Neural crest cell (in vitro differentiated cells): ENCODE measurements at places on chromosomes 2 and 18. TPM values are rescaled to one million over a fixed set of nuclear protein-coding genes. Genes with fewer than 3 reads are reported as not detected.

The NDC80 gene
- total RNA-seq, result 49.5 and 52.1 TPM in 2 replicates

GRCh38 chr2:97733341-97734035, 20.1 kb downstream of the ZAP70 start:
- no peak overlapping the region for H3K27ac ChIP-seq
- no peaks in the 10 kb centered on the region for H3K36me3 ChIP-seq
- no peak for DNase-seq
- no peak overlapping the region for H3K4me3 ChIP-seq
- no peaks in the 10 kb centered on the region for H3K27me3 ChIP-seq

GRCh38 chr2:231353469-231353868, 42.0 kb upstream of the B3GNT7 start:
- H3K36me3 ChIP-seq, result peaks cover 2% of the 10 kb centered on the region
- no peak overlapping the region for H3K27ac ChIP-seq
- DNase-seq, result no peak
- H3K27me3 ChIP-seq, result no peaks in the 10 kb centered on the region
- H3K4me1 ChIP-seq, result peaks cover 20% of the 10 kb centered on the region
- no peak overlapping the region for H3K4me3 ChIP-seq

The CHRND gene
- 4.1 and 5.8 TPM in 2 replicates for total RNA-seq

DNA sequence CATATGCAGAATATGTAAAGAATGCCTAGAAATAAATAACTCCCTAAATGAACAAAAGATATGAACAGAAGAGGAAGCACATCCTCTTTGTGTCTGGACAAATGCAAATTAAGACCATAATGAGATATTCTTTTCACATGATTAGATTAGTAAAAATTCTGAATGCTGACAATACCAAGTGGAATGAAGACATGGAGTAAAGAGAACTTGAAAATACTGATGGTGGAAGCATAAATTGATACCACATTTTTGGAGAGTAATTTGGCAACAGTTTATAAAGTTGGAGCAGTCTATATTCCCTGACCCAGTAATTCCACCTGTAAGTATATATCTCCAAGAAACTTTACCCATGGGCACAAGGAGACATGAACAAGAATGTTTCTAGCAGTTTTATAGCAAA, 130.0 kb downstream of the CAPN13 start:
- H3K36me3 ChIP-seq, result no peaks in the 10 kb centered on the region
- H3K27ac ChIP-seq, result no peak overlapping the region
- DNase-seq, result no peak
- no peaks in the 10 kb centered on the region for H3K27me3 ChIP-seq
- H3K4me3 ChIP-seq, result no peak overlapping the region

The SPP2 gene
- total RNA-seq, result not detected in 2 replicates

The GALNT5 gene
- total RNA-seq, result 0.12 and 0.20 TPM in 2 replicates

- H3K4me1 ChIP-seq, result no peaks in the 10 kb centered on the region
- no peak overlapping the region for H3K4me3 ChIP-seq
- no peaks in the 10 kb centered on the region for H3K36me3 ChIP-seq
- no peak for DNase-seq
Measured at GRCh38 chr18:13877157-13877556, 38.2 kb downstream of the MC2R start.

DNA sequence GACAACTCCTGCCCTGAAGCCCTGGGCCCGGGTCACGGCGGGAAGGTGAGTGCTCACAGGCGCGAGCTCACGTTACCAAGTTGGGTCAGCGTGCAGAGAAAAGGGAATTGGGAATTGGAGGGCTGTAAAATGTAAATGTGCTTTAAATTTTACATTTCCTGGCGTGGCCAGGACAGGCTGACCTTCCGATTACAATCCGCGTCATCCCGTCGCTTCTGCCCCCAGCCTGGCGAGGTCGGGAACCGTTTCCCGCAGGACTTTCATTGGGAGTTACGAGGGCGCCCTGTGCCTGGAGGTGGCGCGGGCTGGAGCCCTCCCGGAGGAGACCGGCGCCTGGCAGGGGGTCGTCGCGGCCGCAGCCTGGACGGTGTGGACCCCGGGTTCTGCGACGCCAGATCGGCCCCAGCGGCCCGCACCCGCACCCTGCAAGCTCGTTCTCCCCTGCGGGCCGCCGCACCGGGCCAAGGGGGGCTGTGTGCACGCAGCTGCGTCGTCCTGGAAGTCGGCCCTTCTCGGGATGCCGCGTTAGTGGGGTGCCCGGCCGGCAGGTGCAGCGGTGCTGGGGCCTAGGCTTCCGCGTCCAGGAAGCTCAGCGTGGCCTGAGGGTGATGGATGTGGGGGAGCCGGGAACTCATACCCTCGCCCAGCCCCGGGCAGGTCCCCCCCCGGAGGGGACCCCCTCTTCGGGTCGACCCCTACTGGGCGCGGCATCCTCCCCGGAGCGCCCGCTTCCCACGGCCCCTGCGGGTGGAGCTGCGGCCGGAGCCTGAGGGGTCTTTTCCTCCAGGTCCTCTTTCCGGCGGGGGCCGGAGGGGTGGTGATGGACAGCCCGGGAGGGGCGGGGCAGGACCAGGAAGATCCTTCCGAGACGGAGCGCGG, 63.9 kb downstream of the LRRFIP1 start:
- DNase-seq, result peak; percentile 27
- H3K36me3 ChIP-seq, result no peaks in the 10 kb centered on the region
- peaks cover 17% of the 10 kb centered on the region for H3K27me3 ChIP-seq
- H3K4me3 ChIP-seq, result peak overlapping the region; percentile 91
- H3K27ac ChIP-seq, result no peak overlapping the region

GRCh38 chr2:198042189-198042588, 237.8 kb downstream of the PLCL1 start:
- H3K27ac ChIP-seq, result no peak overlapping the region
- DNase-seq, result no peak
- H3K4me1 ChIP-seq, result no peaks in the 10 kb centered on the region
- H3K36me3 ChIP-seq, result no peaks in the 10 kb centered on the region
- no peak overlapping the region for H3K4me3 ChIP-seq
- H3K27me3 ChIP-seq, result peaks cover 2% of the 10 kb centered on the region

DNA sequence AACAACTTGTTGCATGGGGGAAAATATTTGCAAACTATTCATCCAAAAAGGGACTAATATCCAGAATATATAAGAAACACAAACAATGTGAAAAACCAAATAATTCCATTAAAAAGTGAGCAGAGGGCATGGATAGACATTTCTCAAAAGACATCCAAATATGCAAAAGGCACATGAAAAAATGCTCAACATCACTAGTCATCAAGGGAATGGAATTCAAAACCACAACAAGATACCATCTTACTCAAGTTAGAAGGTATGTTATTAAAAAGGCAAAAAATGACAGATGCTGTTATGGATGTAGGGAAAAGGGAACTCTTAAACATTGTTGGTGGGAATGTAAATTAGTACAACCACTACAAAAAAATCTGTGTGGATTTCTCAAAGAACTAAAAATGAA, 396.5 kb downstream of the CCDC85A start:
- H3K27me3 ChIP-seq, result no peaks in the 10 kb centered on the region
- peaks cover 3% of the 10 kb centered on the region for H3K4me1 ChIP-seq
- no peak overlapping the region for H3K4me3 ChIP-seq
- H3K36me3 ChIP-seq, result no peaks in the 10 kb centered on the region

The DYNAP gene
- total RNA-seq, result not detected in 2 replicates

GRCh38 chr2:231126123-231126522, 1.3 kb upstream of the HTR2B start:
- peaks cover 18% of the 10 kb centered on the region for H3K4me1 ChIP-seq
- H3K4me3 ChIP-seq, result no peak overlapping the region
- H3K27ac ChIP-seq, result no peak overlapping the region
- H3K27me3 ChIP-seq, result no peaks in the 10 kb centered on the region
- DNase-seq, result no peak

DNA sequence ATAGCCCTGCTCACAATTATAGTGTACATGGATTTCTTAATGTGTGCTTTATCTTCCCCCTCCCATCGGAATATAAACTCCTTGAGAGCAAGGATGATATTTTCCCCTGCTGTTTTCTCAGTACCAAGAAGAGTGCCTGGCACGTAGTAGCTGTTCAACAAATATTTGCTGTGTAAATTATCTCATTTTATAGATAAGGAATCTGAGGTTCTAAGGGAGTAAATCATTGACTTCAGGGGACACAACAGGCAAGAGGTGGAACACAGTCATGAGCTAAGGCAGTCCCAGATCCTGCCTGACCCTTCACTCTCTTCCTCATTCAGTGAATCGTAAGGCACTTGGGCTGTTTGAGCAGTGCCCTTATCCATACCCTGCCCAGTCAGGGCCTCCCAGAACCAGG, 187.3 kb upstream of the TNP1 start:
- DNase-seq, result no peak
- H3K27ac ChIP-seq, result no peak overlapping the region
- H3K4me3 ChIP-seq, result no peak overlapping the region

DNA sequence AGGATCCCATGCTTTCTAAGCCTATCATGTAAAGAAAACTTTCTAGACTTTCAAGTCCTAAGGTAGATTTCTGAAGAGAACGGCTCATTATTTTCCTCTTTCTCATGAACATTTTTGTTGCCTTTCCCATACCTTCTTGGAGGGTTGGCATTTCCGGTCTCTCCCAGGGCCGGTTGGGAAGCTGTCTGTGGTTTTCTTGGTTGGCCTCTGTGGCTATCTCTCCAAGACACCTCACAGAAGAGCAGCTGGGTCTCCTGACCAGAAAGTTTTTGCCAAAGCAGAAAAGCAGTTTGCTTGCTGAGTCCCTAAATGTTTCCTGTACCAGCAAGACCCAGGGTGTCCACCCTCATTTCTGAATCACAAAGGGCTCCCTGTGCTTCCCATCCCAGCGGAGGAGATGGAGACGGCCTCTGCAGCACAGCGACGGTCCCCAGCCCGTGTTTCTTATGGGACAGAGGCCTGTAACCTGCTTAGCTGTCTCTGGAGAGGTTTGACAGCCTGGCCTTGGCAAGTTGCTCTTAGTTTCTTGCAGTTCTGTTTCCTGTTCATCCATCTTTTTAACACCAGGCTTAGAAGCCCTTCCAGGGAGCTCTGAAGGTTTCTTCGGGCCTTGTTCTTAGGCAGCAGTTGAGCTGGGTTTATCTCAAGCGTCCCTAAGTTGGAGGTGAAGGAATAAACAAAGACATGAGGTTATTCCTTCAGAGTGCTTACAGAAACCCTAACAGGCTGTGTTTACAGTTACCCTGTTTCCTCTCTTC, 39.8 kb downstream of the GREB1 start:
- no peaks in the 10 kb centered on the region for H3K27me3 ChIP-seq
- DNase-seq, result no peak
- peaks cover 21% of the 10 kb centered on the region for H3K36me3 ChIP-seq
- peak overlapping the region; percentile 78 for H3K27ac ChIP-seq
- H3K4me3 ChIP-seq, result no peak overlapping the region

DNA sequence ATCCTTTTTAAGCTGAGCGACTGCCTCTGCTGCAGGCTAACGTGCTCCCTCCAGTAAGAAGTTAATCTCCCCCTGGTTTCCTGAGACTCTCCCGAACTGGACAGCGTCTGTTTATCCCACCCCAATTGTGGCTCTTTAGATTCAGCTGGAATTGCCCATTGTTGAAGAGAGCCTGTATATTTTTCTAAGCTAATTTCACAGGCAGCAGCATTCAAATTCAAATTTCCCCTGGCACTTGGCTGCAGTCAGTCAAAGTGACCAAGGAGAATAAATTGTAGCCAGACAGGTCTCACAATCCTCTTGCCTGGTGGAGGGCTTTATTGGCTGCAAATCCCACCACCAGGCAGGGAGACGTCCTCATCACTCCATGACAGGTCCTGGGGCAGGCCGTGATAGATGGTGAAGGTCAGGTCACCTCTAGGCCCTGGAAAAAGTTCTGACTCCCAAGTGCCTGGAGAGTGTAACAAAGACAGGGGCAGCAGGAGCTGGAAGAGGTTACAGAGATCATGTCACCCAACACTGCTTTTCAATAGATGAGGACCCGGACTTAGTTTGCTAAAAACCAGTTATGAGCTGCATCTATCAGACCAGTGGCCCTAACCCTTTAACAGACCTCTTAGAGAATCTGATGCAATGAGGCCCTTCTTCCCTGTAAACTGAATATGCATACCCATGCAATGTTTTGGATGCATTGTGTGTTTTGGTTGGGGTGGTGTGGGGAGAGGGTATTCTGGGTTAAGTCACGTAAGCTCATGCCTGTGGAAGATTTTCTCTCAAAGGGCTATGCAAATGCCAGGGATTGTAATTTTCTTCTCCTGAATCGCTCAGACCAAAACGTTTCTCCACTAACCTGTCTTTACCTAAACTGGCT, 32.3 kb upstream of the C18orf32 start:
- peak; percentile 8 for DNase-seq
- peaks cover 34% of the 10 kb centered on the region for H3K4me1 ChIP-seq
- peak overlapping the region; percentile 40 for H3K27ac ChIP-seq
- no peaks in the 10 kb centered on the region for H3K27me3 ChIP-seq

- peaks cover 2% of the 10 kb centered on the region for H3K36me3 ChIP-seq
- no peak overlapping the region for H3K4me3 ChIP-seq
- no peak overlapping the region for H3K27ac ChIP-seq
- peaks cover 9% of the 10 kb centered on the region for H3K4me1 ChIP-seq
- no peak for DNase-seq
- H3K27me3 ChIP-seq, result no peaks in the 10 kb centered on the region
Measured at GRCh38 chr2:236319036-236319435, 54.8 kb upstream of the ASB18 start.

GRCh38 chr2:196376984-196377877, 205.9 kb upstream of the STK17B start:
- no peak overlapping the region for H3K27ac ChIP-seq
- no peaks in the 10 kb centered on the region for H3K27me3 ChIP-seq
- DNase-seq, result no peak
- no peaks in the 10 kb centered on the region for H3K4me1 ChIP-seq
- H3K4me3 ChIP-seq, result no peak overlapping the region

The OLA1 gene
- 166 and 170 TPM in 2 replicates for total RNA-seq

- no peak for DNase-seq
- no peaks in the 10 kb centered on the region for H3K4me1 ChIP-seq
- H3K27ac ChIP-seq, result no peak overlapping the region
- no peak overlapping the region for H3K4me3 ChIP-seq
- peaks cover 42% of the 10 kb centered on the region for H3K27me3 ChIP-seq
- H3K36me3 ChIP-seq, result no peaks in the 10 kb centered on the region
Measured at GRCh38 chr2:56195563-56195962, 11.8 kb downstream of the CCDC85A start.

The SCN7A gene
- total RNA-seq, result 0.39 and 0.40 TPM in 2 replicates

GRCh38 chr2:201353116-201353515, 4.0 kb downstream of the FLACC1 start:
- DNase-seq, result no peak
- H3K36me3 ChIP-seq, result peaks cover 2% of the 10 kb centered on the region
- H3K27me3 ChIP-seq, result no peaks in the 10 kb centered on the region
- H3K4me1 ChIP-seq, result peaks cover 15% of the 10 kb centered on the region

DNA sequence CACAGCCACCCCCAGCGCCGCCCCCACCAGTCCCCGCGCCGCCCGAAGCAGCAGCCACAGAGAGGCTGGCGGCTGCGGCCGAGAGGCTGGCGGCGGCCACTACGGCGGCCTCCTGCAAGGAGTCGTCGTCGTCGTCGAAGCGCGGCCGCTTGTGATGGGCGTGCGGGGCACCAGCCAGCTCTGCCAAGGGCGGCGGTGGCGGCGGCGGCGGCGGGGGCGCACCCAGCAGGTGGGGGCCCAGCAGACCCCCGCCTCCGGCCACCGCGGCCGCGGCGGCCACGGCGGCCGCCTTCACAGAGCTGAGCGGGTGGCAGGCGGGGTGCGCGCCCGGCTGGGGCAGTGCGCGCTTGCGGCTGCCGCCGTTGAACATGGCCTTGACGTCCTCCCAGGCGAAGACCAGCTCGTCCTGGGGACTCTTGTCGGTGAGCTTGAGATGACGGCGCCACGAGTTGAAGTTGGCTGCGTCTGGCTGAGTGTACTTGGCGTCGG, 3.3 kb downstream of the SKOR2 start:
- peaks cover 13% of the 10 kb centered on the region for H3K4me1 ChIP-seq
- peaks cover 88% of the 10 kb centered on the region for H3K27me3 ChIP-seq
- peak overlapping the region; percentile 39 for H3K4me3 ChIP-seq
- no peak overlapping the region for H3K27ac ChIP-seq
- no peak for DNase-seq

The CRYBA2 gene
- total RNA-seq, result not detected in 2 replicates
